NCI-H1436 treated with DMSO at 0.1 percent for 48 hours (cell line): ENCODE measurements at places on chromosomes 5 and 9.

DNA sequence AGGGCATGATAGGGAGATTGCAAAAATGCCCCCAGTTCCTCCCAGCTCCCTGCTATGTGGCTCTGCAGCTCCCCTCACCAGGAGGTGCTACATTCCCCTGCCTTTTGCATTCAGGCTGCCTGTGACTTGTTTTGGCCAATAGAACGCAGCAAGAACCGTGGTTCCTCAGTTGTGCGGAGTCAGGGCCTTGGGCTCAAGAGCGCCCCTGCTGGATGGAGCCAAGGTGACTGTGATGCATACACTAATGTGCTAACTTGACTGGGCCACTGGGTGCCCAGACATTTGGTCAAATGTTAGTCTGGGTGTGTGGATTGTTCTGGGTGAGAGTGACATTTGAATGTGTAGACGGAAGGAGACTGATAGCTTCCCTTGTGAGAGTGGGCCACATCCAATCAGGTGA lies 123.3 kb upstream of the MVB12B start:
- DNase-seq, result no peak

- no peak for DNase-seq
Observed at GRCh38 chr5:54301220-54301619, 9.2 kb downstream of the ARL15 start.

- DNase-seq, result no peak
Observed at GRCh38 chr5:107310181-107310580, 360.6 kb downstream of the EFNA5 start.

DNA sequence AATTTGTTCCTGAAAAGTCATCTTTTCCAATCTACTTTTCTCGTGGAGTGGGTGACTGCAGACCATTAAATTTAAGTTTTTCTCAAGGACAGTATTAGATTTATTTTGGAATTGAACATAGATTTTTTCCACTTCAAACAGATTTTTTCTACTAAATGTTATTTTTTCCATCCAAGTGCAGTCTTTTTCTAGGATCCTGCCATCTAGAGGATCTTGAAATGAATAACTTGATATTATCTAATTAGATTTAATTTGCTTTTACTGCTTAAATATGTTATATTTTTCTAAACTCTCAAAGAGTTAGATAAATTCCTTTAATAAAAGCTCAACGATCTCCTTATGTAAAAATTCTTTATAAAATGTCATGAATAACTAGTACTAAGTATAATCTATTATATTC lies 136.9 kb upstream of the PRR16 start:
- no peak for DNase-seq

DNA sequence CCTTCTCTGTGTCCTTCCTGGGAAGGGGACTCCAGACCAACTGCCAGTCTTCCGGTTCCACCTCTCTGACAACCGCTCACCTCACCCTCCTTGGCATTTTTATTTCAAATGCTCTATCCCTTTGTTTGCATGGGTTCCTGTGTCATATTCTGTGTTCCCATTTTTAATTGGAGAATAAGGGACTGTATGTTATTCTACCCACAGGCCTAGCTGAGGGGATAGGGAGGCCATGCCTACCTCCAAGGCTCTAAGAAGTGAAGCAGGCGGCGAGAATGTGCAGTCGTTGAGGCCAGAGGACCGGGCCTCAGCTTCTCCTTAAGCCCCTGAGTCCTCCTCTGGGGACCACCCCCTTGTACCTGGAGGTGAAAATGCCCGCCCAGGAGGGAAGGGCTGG lies 936 bp upstream of the WDR5 start:
- no peak for DNase-seq

DNA sequence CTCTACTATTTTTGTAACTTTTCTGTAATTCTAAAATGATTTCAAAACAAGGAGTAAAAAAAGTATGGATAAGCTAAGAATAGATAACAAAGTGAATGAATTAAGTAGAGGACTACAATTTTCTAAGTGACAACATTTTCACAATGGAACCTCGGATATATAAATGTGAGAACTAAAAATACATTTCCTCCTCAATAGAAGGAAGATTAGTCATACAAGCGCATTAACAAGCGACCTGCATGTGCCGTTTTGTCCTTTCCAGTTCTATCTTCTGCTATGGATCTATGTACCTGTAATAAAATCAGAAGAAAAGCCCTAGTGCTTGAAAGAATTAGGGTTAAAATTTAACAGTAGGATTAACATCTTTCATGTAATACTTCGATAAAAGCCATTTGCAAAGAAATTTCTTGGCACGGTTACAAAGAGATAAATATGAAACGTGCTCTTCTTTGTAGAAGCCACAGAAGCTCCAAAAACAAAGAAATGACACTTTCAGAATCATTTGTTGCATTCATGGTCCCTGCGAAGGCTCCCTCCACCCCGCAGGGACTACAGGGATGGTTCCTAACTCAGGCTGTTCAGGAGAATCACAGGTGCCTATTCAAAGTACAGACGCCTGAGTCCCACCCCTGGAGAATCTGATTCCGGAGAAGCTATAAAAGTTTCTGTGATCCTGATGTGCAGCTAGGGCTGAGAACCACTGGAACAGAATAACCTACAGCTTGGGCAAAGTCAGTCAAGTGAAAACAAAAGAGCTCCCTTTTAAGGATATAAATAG lies 216.6 kb upstream of the EFNA5 start:
- no peak for DNase-seq

GRCh38 chr9:113223963-113224362 lies 2.6 kb downstream of the SLC31A1 start:
- no peak for DNase-seq

DNA sequence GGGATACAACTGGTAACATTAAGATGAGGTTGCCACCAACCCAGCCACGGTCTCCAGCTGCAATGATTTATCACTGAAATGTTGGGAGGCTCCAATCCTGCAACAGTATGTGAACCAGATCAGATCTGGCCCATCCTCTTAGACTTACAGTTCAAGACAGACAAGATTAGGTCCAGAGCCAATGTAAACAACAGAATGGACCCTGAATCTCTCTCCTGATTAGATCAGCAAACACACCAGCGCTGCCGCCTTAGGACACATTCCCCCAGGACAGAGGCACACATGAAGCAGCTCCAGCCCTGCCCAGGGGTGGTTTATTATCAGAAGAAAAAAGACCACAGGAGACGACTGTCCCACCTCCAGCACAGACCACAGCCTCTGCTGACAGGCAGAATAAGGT lies 82.1 kb downstream of the SLIT3 start:
- DNase-seq, result no peak

DNA sequence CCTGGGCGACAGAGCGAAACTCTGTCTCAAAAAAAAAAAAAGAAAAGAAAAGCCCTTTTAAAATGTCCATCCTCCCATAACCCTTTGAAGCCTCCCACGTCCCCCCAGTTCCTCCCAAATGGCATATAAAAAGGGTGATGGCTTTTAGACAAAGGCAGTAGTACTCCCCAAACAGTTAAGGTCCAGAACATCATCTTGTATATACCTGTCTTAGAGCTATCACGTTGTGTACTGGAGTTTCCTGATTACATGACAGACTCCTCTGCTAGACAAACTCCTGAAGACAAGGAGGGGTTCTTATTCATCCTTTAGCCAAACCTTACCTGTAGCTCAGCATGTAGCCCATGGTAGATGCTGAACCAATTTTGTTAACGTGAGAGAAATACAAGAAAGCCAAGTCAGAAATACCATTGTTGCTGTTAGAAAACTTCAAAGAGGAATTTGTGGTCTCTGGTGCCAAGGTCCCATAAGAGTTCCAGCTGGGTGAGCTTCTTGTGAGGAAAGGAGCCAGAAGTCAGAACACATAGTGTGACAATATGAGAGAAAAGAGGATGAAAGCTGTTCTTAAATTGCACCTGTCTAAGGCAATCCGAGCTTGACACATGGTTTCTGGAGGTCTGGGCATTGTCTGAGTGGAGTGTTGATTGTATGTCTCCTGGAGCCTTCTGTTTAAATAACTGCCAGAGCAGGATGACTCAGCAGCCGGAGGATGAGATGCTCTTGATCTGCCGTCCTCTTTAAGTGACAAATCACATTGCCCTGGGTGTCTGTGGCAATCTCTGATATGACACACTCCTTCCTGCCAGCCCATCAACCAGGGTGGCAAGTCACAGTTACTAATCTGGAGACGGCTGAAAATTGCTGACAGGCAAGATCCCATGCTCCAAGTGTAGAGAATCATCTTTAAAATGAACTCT lies 69.1 kb downstream of the ARRDC3 start:
- peak; percentile 89 for DNase-seq

DNA sequence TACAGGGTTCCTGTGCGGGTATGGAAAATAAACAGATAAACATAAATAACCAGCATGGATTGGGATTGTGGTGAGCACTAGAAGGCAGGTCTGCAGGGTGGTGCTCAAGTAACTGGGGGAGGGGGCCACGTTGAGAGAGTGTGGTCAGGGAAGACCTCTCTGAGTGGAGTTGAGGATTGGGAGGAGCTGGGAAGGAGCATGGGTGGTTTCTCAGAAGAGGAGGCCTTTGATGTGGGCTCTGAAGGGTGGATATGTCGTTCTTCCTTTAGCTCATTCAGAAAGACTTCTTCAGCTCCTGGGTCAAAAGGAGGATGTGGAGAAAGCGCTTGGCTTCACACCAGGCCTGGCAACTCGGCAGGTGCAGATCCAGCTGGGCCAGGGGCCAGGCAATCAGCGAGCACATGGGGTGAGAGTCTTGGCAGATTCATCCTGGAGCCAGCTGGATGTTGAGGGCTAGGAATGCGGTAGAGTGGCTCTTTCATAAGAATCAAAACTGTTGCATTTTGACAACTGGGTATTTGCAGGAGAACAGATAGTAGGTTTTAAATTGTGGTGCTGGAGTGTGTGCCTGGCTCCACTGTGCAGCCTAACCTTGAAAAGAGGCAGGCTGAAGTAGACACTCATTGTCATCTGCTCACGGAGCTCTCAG lies 71.7 kb downstream of the PCSK5 start:
- DNase-seq, result no peak

- DNase-seq, result no peak
Observed at GRCh38 chr5:40646266-40646665, 33.4 kb upstream of the PTGER4 start.

GRCh38 chr5:127410959-127411358 lies 106.5 kb upstream of the PRRC1 start:
- no peak for DNase-seq

GRCh38 chr5:103744159-103744558 lies 181.6 kb upstream of the NUDT12 start:
- DNase-seq, result no peak

DNA sequence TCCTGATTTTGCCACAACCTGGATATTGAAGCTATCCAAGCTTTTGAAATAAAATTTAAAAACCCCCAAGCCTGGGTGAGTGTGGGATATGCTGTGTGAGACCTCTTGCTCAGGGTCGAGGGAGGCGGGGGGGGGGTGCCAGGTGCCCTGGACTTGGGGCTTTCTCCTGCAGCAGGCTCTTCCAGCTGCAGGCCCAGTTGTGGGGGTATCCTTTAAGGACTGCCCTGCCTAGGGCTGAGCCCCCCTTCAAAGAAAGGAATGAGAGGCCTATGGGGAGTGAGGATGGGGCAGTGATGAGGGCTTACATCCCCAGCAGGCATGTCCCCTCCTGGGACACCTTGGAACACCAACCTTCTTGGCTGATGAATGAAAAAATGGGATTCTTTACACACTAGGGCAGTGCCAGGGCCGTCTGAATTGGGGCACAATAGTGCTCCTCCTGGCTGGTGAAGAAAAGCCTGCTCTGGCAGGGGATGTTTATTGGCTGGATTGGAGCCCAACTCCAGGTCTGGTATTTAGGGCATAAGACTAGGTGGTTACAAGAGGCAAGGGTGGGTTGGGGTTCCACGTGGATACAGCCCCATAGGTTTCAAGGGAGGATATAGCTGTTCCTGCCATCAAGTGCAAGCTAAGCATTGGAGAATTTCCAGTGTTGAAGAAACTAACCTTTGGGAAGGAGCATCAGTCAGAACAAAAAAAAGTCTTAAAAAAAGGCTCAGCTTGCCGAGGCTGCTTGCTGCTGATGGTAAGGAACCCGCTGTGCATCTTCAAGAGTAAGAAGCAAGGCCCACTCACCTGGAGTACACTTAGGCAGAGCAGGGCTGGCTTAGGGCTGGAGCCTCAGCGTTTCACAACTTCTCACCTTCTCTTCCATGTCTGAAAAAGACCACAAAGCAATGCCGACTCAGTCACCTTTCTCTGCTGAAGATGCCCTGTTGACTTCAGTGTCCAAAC lies 7.0 kb downstream of the HNRNPAB start:
- no peak for DNase-seq

DNA sequence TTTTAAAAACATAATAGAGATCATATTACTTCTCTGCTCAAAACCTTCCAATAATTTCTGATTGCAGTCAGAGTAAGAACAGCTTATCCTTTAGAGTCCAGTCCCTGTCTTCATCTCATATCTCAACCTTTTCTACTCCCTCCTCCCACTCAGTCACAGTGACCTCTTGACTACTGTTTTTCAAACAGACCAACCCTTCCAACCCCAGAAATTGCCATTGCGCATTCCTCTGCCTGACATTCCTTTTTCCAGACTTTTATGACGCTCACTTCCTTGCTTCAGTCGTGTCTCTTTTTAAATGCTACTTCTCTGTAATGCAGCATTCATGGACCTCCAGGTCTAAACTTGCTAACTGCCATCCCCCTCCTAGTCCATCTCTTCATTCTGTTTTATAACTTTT lies 800.5 kb downstream of the BRINP1 start:
- no peak for DNase-seq

GRCh38 chr9:71663931-71664459 lies 104.3 kb downstream of the CEMIP2 start:
- no peak for DNase-seq
